ENCODE measurements at places on chromosomes 12 and 14. TPM values are rescaled to one million over a fixed set of nuclear protein-coding genes. Genes with fewer than 3 reads are reported as not detected.
A peak's percentile ranks its signal among the peaks of the same experiment; 100 is the strongest.

The SRRM4 gene
- 0.05 TPM for total RNA-seq

The ZDHHC17 gene
- 34.6 TPM for total RNA-seq

DNA sequence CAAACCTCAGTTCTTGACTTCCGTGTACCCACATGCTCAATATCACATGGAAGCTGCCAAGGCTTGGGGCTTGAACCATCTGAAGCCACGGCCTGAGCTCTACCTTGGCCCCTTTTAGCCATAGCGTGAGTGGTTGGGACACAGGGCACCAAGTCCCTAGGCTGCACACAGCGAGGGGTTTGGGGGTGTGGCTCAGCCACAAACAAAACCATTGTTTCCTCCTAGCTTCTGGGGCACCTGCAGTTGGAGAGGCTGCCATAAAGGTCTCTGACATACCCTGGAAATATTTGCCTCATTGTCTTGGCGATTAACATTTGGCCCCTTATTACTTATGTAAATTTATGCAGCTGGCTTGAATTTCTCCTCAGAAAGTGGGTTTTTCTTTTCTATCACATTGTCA lies 628.6 kb downstream of the NRXN3 start:
- DNase-seq = no peak

DNA sequence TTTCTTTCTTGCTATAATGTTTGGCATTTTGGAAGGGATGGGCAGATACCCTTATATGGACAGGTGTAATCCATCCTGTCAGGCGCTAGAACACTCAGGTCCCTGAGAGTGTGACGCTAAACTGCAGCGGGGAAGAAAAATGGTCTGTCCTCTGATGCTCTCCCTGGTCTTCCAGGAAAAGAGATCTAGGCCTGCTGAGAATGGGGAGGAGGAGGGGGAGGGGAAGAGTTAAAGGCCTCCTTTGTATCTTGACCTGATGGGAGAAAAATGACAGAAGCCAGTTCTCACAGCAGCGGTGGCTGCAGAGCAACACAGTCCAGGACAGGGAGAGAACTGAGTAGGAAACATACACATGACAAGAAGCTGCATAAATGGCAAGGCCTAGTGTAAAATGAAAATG lies 61.1 kb downstream of the RPS6KA5 start:
- DNase-seq = no peak

DNA sequence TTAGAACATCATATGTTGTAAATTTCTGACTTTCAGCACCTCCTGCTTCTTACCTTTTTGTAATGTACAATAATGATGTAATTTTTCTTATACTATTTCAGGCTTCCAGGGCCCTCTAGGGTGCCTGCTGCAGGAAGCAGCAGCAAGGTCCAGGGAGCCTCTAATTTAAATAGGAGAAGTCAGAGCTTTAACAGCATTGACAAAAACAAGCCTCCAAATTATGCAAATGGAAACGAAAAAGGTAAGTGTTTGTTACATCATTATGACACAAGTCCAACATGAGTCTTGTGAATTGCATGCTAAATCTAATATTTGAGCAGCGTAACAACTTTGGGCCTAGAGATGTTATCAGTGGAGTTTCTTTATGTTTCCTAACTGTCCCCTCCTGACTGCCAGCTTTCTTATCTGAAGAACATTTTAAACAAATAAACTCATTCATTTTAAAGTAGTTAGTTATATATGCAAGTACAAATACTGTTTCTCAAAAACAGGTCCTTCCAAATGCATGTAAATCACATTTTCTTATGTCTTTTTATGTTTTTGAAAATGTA lies 167.6 kb downstream of the NAV3 start:
- no peak for DNase-seq

DNA sequence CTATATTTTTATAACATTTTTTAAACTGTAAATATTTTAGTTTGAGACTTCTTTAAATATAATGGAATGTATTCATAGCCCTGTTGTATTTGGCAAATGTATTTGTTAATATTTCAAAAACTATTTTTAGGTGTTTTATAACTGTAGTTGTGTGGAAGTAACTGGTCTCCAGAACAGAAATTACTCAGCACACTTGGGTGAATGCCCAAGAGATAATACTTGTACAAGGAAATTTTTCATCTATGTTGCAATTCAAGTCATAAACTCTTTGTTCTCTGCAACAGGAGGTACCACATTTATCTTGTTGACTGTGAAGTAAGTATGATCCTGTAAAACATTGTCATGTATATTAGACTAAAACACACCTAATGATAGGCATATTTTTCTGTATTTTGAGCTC lies 72.8 kb downstream of the SLCO1B3 start:
- DNase-seq = peak; percentile 56

GRCh38 chr12:52542157-52542556 lies 10.8 kb downstream of the KRT71 start:
- DNase-seq = no peak

- DNase-seq = no peak
These were observed 35.8 kb upstream of the PTGR2 start for GRCh38 chr14:73815849-73816248.

DNA sequence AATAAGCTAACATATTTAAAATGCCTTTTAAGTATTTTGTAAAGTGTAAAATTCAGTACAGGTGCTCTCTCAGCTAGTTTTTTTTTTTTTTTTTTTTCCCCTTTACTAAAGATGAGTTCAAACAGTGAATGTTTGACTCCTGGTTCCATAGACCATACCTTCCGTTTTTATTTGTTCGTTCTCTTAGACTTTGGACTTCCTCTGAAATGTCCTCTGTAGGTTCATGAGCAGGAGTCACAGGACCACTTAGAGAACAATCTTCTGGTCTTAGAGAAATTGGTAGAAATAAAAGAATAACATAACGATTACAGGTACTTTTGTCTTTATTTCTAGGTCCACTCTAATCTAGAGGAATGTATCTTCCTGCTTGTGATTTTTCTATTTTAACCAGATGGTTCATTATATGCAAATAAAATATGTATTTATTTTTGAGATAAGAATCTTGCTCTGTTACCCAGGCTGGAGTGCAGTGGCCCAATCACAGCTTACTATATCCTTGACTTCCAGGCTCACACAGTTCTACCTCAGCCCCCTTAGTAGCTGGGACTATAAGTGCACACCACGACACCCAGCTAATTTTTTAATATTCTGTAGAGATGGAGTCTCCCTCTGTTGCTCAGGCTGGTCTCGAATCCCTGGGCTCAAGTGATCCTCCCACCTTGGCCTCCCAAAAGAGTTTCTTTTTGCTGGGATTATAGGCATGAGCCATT lies 25.8 kb downstream of the STYX start:
- DNase-seq = no peak

DNA sequence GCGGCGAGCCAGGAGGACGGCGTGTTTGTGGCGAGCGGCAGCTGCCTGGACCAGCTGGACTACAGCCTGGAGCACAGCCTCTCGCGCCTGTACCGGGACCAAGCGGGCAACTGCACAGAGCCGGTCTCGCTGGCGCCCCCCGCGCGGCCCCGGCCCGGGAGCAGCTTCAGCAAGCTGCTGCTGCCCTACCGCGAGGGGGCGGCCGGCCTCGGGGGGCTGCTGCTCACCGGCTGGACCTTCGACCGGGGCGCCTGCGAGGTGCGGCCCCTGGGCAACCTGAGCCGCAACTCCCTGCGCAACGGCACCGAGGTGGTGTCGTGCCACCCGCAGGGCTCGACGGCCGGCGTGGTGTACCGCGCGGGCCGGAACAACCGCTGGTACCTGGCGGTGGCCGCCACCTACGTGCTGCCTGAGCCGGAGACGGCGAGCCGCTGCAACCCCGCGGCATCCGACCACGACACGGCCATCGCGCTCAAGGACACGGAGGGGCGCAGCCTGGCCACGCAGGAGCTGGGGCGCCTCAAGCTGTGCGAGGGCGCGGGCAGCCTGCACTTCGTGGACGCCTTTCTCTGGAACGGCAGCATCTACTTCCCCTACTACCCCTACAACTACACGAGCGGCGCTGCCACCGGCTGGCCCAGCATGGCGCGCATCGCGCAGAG lies 873 bp downstream of the PLXNC1 start:
- DNase-seq = no peak

All from prostate gland (tissue), 2 donors.